ENCODE measurements at places on chromosomes 4 and X. TPM values are rescaled to one million over a fixed set of nuclear protein-coding genes. Genes with fewer than 3 reads are reported as not detected.

The CLIC2 gene
- total RNA-seq: 15.1 TPM

The EREG gene
- 13.5 TPM for total RNA-seq

The PLCXD1 gene
- 4.8 TPM for total RNA-seq

The FAM133A gene
- not detected for total RNA-seq

The CFI gene
- 0.73 TPM for total RNA-seq

The ADH1A gene
- total RNA-seq: not detected

The CDS1 gene
- 0.20 TPM for total RNA-seq

The EDA2R gene
- total RNA-seq: 31.1 TPM

The NAA11 gene
- total RNA-seq: not detected

The TMPRSS11A gene
- not detected for total RNA-seq

The USP17L27 gene
- total RNA-seq: not detected

The PSMD10 gene
- total RNA-seq: 65.8 TPM

The EPGN gene
- total RNA-seq: 0.73 TPM

The SPATA4 gene
- 0.20 TPM for total RNA-seq

The GPC3 gene
- total RNA-seq: 1.5 TPM

The PRSS12 gene
- 4.1 TPM for total RNA-seq

The PPP4R3C gene
- not detected for total RNA-seq

The PGM2 gene
- 14.7 TPM for total RNA-seq

The DDX60 gene
- 5.1 TPM for total RNA-seq

The SYN1 gene
- total RNA-seq: 0.20 TPM

The ZFP42 gene
- 0.59 TPM for total RNA-seq

The DCLK2 gene
- total RNA-seq: 7.2 TPM

The KDM6A gene
- 25.8 TPM for total RNA-seq

The PAGE5 gene
- not detected for total RNA-seq

The EDA gene
- 0.73 TPM for total RNA-seq

The PPEF2 gene
- total RNA-seq: not detected

The DAPP1 gene
- not detected for total RNA-seq

The C1QTNF7 gene
- total RNA-seq: 0.73 TPM

The TRO gene
- 5.1 TPM for total RNA-seq

The EIF2S3 gene
- total RNA-seq: 336 TPM

The FABP2 gene
- total RNA-seq: not detected

The MOSPD2 gene
- total RNA-seq: 18.8 TPM

The NEXMIF gene
- not detected for total RNA-seq

The PJA1 gene
- 15.6 TPM for total RNA-seq

The GRPR gene
- total RNA-seq: not detected

The DOK7 gene
- under 0.01 TPM for total RNA-seq

The GRID2 gene
- total RNA-seq: not detected

The SLC4A4 gene
- under 0.01 TPM for total RNA-seq

The ANKRD50 gene
- 12.5 TPM for total RNA-seq

The LONRF3 gene
- total RNA-seq: not detected

The IL21 gene
- not detected for total RNA-seq

The TCEAL2 gene
- not detected for total RNA-seq

Data from subcutaneous preadipocyte (primary cell).